ENCODE measurements at places on chromosomes 12 and 14. TPM values are rescaled to one million over a fixed set of nuclear protein-coding genes. Genes with fewer than 3 reads are reported as not detected.

The TAS2R30 gene
- 0.46 TPM for total RNA-seq

The DNAH10 gene
- total RNA-seq, result 0.06 TPM

The USP44 gene
- 0.95 TPM for total RNA-seq

The DHRS4 gene
- total RNA-seq, result 52.7 TPM

The WNT1 gene
- total RNA-seq, result not detected

The SLC7A8 gene
- total RNA-seq, result 0.91 TPM

The SUDS3 gene
- 38.0 TPM for total RNA-seq

The TAS2R13 gene
- 0.29 TPM for total RNA-seq

The JPH4 gene
- total RNA-seq, result not detected

The GOLGA5 gene
- total RNA-seq, result 42.6 TPM

The RAD51B gene
- total RNA-seq, result 15.8 TPM
